ENCODE measurements at places on chromosomes 6 and 20.

GRCh38 chr6:11609324-11610071 is 71.9 kb downstream of the TMEM170B start:
- no peak for DNase-seq

- no peak for DNase-seq
Measured at GRCh38 chr20:10040070-10040975, 5.5 kb downstream of the ANKEF1 start.

GRCh38 chr6:3211681-3212080 is 15.8 kb downstream of the TUBB2B start:
- DNase-seq = no peak

GRCh38 chr6:104928141-104928540 is 28.8 kb upstream of the LIN28B start:
- no peak for DNase-seq

DNA sequence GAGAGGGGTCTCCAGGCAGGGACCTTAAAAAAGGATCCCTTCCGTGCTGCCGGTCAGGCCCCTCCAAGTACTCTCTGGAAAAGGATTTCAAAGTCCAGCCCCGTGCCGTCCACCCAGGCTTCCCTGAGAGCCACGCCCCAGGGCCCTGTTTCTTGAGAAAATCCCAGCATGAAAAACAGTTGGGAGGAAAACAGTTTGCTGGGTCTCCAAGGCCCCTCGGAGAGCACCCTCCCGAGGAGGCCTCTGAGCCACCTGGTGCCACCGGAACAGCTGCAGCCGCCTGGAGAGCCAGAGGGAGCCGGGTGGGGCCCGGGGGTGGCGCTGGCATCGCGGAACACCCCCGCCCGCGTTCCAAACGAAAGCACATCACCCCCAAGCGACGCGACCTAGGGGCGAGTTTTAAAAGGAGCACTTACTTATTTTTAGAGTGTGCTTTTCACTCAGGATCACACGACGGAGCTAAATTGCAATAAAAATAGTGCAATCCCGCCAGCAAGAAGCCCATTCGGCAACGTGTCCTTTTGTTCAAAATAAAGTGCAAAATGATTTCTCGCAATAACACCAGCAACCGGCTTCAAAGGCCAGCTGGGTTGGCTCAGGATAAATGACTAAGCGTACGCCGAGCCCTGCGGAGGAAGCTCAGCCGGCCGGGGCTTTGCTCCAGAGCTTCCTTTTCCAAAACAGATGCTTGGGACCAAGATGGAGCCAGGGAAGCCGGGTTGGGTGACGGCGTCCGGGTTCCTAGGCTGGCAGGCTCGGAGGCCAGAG is 64.2 kb downstream of the YTHDF1 start:
- no peak for DNase-seq

- no peak for DNase-seq
Measured at GRCh38 chr20:35206802-35207201, 19.7 kb upstream of the MMP24 start.
